Cardiac muscle cell (in vitro differentiated cells and primary cell): ENCODE measurements at places on chromosomes 3 and 15. TPM values are rescaled to one million over a fixed set of nuclear protein-coding genes. Genes with fewer than 3 reads are reported as not detected.

DNA sequence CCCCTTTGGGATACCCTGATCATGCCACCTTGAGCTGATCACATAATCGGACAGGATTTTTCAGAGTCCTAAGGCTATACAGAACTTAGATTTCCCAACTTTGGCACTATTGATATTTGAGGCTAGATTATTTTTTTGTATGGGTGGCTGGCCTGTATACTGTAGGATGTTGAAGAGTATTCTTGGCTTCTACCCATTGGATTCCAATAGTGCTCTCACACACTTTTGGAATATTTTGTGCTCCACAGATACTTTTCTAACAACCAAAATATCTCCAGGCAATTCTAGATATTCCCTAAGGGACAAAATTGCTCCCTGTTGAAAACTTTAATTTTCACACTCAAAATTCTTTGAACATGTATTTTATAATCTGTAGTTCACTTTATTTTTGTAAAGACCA is 125.1 kb downstream of the ABI3BP start:
- H3K36me3 ChIP-seq = no peaks in the 10 kb centered on the region
- no peak overlapping the region for H3K27ac ChIP-seq
- no peaks in the 10 kb centered on the region for H3K27me3 ChIP-seq

SCN10A gene
- not detected in 2 replicates for total RNA-seq

DNA sequence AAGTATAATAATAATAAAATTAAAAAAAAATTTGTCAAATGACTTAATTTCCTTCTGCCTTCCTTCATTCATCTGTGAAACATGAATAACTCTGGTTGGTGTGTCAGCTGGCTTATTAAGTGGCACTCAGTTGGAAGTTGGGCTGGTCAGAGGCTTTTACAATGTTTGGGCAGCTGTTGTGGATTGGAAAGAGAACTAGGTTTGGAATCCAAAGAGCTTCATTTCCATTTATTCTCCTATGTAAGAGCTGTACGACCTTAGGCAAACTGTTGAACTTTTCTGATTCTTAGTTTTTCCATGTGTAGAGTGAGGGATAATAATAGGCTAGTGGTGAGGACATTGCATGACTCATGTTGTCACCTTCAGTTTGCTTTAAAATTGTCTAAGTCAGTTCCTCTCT is 606.7 kb downstream of the PDCD6IP start:
- no peak overlapping the region for H3K27ac ChIP-seq
- H3K4me3 ChIP-seq = no peak overlapping the region
- no peak for DNase-seq
- no peaks in the 10 kb centered on the region for H3K27me3 ChIP-seq
- H3K4me1 ChIP-seq = no peaks in the 10 kb centered on the region

- H3K4me3 ChIP-seq = no peak overlapping the region
- no peaks in the 10 kb centered on the region for H3K36me3 ChIP-seq
- no peak overlapping the region for H3K27ac ChIP-seq
- H3K4me1 ChIP-seq = peaks cover 12% of the 10 kb centered on the region
Measured at GRCh38 chr3:31765871-31766270, 215.2 kb downstream of the OSBPL10 start.

DNA sequence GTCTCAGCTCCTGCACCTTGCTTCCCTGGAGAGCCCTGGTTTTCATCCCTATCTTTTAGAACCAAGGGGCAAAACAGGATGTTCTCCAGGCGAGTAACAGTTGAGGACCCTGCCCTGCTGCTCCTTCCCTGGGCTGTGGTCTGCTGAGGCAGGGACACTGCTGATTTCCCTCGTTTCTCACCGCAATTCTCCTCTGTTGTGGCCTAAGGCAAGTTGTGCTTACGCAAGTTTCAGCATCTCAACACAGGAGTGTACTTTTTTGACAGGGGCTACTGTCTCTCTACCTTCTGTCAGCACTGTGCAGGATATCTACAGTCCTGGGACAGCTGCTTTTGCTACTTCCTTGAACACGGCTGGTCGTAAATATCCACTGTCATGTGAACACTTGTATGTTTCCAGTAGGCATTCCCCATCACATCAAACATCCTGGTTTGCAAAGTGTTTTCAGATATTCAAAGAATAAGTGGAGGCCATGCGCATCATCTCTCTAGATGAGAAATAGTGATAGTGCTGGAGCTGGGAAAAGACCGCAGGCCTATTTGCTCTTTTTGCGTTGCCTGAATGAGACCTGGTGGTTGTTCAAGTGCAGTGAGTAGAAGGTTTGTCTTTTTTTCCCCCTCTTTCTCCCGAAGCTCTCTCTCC is 110.1 kb upstream of the PLXNA1 start:
- no peak overlapping the region for H3K4me3 ChIP-seq
- H3K36me3 ChIP-seq = no peaks in the 10 kb centered on the region
- no peak overlapping the region for H3K27ac ChIP-seq
- DNase-seq = no peak
- peaks cover 3% of the 10 kb centered on the region for H3K4me1 ChIP-seq

GRCh38 chr3:119470866-119471265 is 2.1 kb downstream of the POGLUT1 start:
- H3K36me3 ChIP-seq = peaks cover 13% of the 10 kb centered on the region
- H3K4me1 ChIP-seq = no peaks in the 10 kb centered on the region
- no peak for DNase-seq

DNA sequence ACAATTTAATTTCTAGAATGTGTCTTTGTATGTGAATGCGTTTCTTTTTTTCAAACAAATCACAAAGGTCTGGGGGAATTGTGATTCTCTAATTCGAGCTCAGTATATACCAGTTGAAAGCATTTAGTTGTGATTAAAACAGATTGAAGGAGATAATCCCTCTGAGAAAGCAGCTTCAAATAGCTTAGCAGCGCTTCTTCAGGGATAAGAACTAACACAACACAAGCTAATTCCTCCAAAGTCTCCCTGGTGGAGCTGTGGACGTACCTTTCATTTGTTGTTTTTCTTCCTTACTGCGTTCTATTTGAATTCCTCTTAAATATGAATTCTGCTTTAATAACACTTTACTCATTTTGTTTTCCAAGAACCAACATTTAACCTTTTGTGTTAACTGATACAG is 286.7 kb downstream of the ROBO2 start:
- H3K27me3 ChIP-seq = no peaks in the 10 kb centered on the region
- H3K27ac ChIP-seq = no peak overlapping the region
- DNase-seq = no peak

PTH1R gene
- total RNA-seq = 101 and 121 TPM in 2 replicates

PEX11A gene
- total RNA-seq = 5.9 and 11.8 TPM in 2 replicates

MBD4 gene
- 16.2 and 30.0 TPM in 2 replicates for total RNA-seq

DNA sequence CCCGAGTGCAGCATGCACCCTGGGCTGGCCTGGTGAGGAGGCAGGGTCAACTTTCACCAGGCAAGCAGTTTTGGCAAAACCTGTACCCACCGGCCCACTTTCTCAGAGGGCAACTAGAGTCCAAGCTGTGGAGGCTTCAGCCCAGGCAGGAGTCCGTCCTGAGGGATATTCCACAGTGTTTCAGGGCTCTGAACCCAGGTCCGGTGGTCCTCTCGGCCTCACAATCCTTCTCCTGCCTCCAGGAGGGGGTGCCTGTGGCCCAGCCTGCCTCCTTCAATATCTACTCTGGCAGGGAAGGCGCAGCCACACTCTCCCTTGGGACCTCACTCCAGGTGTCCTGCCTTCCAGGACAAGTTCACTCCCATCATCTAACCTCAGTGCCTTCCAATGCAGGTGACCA is 3.9 kb downstream of the PLA2G4E start:
- no peak for DNase-seq
- no peaks in the 10 kb centered on the region for H3K36me3 ChIP-seq
- peaks cover 10% of the 10 kb centered on the region for H3K4me1 ChIP-seq
- H3K27ac ChIP-seq = no peak overlapping the region
- H3K27me3 ChIP-seq = no peaks in the 10 kb centered on the region

DNA sequence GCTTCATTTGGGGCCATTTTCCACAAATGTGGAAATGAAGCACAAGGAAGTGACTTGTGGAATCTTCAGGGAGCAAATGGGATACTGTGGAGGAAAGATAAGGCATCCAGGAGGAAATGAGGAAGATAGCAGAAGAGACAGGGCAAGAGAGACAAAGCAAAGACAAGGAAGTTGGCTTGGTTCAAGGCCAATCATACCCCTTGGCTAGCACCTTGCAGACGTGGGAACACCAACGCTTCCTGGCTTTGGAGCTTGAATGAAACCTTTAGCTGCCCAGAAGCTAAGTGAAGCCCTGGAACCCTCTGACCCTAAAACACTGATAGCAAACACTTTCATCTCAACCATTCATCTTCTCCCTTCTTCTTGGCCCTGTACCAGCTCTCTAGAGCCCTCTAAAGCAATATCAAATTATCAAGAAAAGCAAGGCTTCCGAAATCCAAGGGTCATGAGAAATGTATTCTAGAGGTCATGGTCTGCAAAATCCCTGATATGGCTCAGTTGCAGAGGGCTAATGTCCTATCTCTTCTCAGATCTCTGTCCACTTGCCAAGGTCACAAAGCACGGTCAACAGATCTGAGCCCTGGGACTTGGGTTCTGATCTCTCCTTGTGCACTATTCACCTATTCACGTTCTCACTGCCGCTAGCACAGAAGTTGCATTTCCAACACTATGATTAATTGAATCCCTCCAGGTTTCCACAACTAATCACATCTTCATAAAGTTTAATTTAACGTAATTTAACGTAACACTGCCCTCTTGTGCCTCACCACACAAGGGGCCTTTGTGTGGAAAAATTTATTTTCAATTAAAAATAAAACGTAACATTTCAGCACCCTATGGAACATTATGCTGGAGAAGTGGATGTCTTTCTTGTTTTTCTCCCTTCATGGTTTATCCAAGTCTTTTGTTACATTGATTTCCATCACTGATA is 557.6 kb upstream of the ADAMTS9 start:
- no peaks in the 10 kb centered on the region for H3K36me3 ChIP-seq
- no peaks in the 10 kb centered on the region for H3K27me3 ChIP-seq
- peak; percentile 65 for DNase-seq
- H3K4me1 ChIP-seq = peaks cover 7% of the 10 kb centered on the region
- no peak overlapping the region for H3K27ac ChIP-seq
- H3K4me3 ChIP-seq = no peak overlapping the region

- H3K4me3 ChIP-seq = no peak overlapping the region
- no peaks in the 10 kb centered on the region for H3K27me3 ChIP-seq
- no peaks in the 10 kb centered on the region for H3K36me3 ChIP-seq
- no peak for DNase-seq
Measured at GRCh38 chr3:127772827-127773751, 49.2 kb downstream of the MGLL start.

ACOX2 gene
- 18.9 and 27.3 TPM in 2 replicates for total RNA-seq

PLA1A gene
- total RNA-seq = 0.07 TPM in 1 of 2 replicates, not detected in the other

- no peak overlapping the region for H3K27ac ChIP-seq
- H3K27me3 ChIP-seq = no peaks in the 10 kb centered on the region
- H3K4me1 ChIP-seq = peaks cover 12% of the 10 kb centered on the region
- H3K36me3 ChIP-seq = peaks cover 6% of the 10 kb centered on the region
Measured at GRCh38 chr3:182913889-182914288, 66.4 kb downstream of the DCUN1D1 start.

SNTN gene
- 0.24 TPM in 1 of 2 replicates, not detected in the other for total RNA-seq

- no peaks in the 10 kb centered on the region for H3K4me1 ChIP-seq
- DNase-seq = no peak
- no peak overlapping the region for H3K27ac ChIP-seq
Measured at GRCh38 chr3:127975153-127976029, 60.4 kb downstream of the KBTBD12 start.

PRTG gene
- total RNA-seq = 48.0 and 93.8 TPM in 2 replicates

ACP3 gene
- total RNA-seq = 26.8 and 35.6 TPM in 2 replicates

- peaks cover 11% of the 10 kb centered on the region for H3K4me1 ChIP-seq
- H3K27me3 ChIP-seq = no peaks in the 10 kb centered on the region
- H3K4me3 ChIP-seq = no peak overlapping the region
- no peaks in the 10 kb centered on the region for H3K36me3 ChIP-seq
Measured at GRCh38 chr3:72814308-72814707, 33.9 kb downstream of the SHQ1 start.

C3orf70 gene
- total RNA-seq = 0.42 and 1.1 TPM in 2 replicates

GRCh38 chr3:48431224-48432029 is 1.5 kb upstream of the PLXNB1 start:
- no peaks in the 10 kb centered on the region for H3K27me3 ChIP-seq
- H3K36me3 ChIP-seq = no peaks in the 10 kb centered on the region
- no peak for DNase-seq
- H3K4me3 ChIP-seq = no peak overlapping the region

DNA sequence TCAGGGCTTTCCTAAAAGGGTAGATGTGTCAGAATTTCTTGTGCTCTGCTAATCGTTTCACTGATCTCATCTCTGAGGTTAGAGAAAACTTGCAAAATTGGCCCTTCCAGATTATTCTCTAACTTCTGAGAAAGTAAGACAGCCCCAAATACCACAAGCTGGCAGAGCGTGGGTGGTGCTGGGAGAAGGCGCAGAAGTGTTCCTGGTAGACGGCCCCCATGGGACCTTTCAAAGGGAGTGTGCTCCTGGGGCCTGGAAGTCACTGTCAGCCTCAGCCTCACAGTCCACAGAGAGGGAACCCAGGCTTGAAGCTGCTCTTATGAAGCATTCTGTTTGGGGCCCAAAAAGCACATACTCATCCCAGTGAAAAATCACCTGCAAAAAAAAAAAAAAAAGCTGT is 86.5 kb upstream of the PFN2 start:
- H3K27me3 ChIP-seq = no peaks in the 10 kb centered on the region
- no peaks in the 10 kb centered on the region for H3K36me3 ChIP-seq
- H3K27ac ChIP-seq = no peak overlapping the region
- H3K4me1 ChIP-seq = no peaks in the 10 kb centered on the region
- no peak for DNase-seq
- H3K4me3 ChIP-seq = no peak overlapping the region

DNA sequence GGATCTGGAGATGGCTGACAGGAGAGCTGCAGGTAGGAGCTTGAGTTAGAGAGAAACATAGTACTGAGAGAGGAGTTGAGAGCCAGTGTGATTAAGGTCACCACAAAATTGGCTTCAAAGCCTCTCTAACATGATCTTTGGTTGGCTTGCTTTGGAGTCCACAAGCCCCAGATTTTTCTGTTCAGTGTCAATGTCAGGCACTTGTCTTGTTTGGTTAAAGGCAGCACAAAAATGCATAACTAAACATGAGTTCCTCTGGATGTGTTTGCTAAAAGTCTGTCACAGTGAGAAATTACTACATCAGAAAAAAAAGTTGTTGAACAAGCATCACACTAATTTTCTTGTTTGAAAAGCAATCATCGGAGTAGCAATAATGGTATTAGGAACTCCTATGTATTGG is 440.5 kb downstream of the NTRK3 start:
- no peak overlapping the region for H3K4me3 ChIP-seq
- H3K27me3 ChIP-seq = peaks cover 12% of the 10 kb centered on the region
- DNase-seq = no peak
- no peaks in the 10 kb centered on the region for H3K36me3 ChIP-seq
- no peak overlapping the region for H3K27ac ChIP-seq
